ENCODE measurements at places on chromosomes 1 and 21.

GRCh38 chr1:93925206-93925605 is 16.0 kb upstream of the GCLM start:
- no peak for DNase-seq

DNA sequence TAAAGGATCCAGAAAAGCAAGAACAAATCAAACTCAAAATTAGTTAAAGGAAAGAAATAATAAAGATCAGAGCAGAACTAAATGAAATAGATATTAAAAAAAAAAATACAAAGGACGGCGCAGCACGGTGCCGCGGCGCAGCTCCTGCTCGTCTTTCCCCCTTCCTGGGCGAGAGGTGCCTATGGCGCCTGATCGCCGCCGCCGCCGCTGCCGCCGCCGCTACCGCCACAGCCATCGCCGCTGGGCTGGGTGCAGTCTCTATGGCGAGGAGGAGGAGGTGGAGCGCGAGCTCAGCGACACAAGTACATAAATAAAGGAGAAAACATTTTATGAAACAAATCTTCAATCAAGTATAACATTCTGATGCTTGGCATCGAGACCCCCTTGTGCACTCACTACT is 77.6 kb upstream of the VANGL1 start:
- no peak for DNase-seq

GRCh38 chr1:21355956-21356355 is 65.7 kb upstream of the ECE1 start:
- DNase-seq, result no peak

DNA sequence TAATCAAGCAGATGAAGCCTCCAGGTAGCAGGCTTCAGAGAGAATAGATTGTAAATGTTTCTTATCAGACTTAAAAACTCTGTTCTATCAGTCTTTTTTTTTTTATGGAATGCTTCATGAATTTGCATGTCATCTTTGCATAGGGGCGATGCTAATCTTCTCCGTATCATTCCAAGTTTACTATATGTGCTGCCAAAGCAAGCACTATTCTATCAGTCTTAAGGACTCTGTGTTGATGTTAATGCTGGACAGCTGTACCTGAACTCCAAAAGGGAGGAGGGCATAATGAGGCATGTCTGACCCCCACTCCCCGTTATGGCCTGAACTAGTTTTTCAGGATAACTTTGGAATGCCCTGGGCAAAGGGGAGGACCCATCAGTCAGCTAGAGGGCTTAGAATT is 66.8 kb upstream of the PRRC2C start:
- no peak for DNase-seq

DNA sequence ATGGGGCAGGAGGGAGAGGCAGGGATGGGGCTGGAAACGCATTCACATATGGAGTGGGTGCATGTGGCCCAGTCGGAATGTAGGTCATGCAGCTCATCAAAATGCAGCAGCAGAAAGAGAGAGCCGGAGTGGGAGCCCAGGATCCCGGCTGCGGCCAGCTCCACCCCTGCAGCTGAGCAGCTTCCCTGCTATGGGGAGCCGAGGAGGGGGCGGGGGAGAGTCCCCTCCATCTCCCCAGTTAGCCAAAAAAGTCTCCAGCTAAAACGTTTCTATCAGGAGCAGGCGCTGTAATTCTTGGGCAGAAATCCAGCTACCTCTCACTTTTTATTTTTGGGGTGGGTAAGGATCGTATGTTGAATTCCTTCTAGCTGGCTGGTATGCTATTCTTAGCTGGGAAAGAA is 39.7 kb downstream of the MRPL37 start:
- peak; percentile 80 for DNase-seq

DNA sequence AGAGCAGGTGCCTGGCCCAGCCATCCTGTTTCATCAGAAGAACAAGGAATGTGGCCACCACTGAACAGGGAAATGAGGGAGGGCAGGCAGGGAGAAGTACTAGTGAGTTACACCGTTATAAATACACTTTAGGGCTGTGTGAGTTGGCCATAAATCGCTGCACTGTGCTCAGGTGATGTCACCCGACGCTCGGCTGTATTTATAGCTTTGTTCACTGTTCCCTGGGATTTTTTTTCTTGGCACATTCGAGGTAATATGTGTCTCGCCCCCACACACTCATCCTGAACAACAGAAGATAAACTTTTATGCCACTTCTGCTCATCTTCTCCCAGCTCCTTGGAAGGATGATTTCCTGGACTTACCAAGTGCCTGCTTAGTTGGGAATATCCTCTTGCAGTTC is 9.0 kb upstream of the KIRREL1 start:
- DNase-seq, result no peak

- no peak for DNase-seq
Measured at GRCh38 chr1:43526002-43526401, 4.7 kb upstream of the PTPRF start.

DNA sequence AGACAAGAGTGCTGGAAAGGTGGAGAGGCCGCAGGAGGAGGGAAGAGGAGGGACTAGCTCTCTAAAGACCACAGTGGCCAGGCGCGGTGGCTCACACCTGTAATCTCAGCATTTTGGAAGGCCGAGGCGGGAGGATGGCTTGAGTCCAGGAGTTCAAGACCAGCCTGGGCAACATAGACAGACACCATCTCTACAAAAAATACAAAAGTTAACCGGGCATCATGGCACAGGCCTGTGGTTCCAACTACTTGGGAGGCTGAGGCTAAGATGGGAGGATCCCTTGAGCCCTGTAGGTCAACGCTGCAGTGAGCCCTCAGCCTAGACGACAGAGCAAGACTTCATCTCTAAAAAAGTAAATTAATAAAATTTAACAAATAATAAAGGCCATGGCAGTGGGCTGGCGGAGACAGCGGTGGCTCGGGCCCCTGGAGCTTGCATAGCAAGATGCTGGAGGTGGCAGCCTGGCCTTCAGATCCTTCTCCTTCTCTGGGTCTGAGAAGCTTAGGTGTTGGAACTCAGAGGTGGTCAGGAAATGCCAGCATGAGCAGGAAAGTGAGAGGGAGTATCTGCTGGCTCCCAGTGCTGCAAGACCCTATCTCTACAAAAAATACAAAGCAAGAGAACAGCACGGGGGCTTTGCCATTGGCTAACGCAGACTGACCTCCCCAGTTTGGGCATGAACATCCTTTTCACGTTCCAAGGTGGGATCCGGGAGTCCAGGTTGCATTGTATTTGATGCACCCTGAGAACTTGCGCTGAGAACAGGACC is 10.7 kb downstream of the WNT3A start:
- peak; percentile 22 for DNase-seq

DNA sequence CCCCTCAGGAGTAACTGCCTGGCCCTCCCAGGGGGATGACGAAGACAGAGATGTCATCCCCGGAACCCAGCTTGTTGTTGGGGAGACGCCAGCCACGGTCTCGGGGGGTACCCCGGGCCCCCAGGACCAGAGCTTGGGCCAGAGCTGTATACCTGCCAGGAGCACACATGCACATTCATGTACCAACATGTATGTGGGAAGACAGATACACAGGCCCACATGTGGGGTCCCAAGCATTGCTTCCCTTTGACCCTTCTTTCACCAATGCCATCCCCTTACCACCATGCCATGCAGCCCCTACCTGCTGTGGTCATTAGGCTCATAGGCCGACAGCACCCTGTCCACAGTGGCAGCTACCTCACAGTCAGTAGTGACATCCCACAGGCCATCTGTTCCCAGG is 3.2 kb upstream of the RHOC start:
- no peak for DNase-seq

Data from posterior cingulate gyrus (tissue), 11 donors.